ENCODE measurements at places on chromosomes 7 and 10. TPM values are rescaled to one million over a fixed set of nuclear protein-coding genes. Genes with fewer than 3 reads are reported as not detected.
A peak's percentile ranks its signal among the peaks of the same experiment; 100 is the strongest.

WNT2 gene
- 1.4 TPM for total RNA-seq

CYP26C1 gene
- total RNA-seq = under 0.01 TPM

PTN gene
- 61.7 TPM for total RNA-seq

FGF8 gene
- not detected for total RNA-seq

GRCh38 chr7:78939669-78940068, 513.8 kb downstream of the MAGI2 start:
- H3K27ac ChIP-seq = no peak overlapping the region
- no peaks in the 10 kb centered on the region for H3K36me3 ChIP-seq
- no peaks in the 10 kb centered on the region for H3K27me3 ChIP-seq
- no peaks in the 10 kb centered on the region for H3K4me1 ChIP-seq
- peak; percentile 78 for DNase-seq

DNA sequence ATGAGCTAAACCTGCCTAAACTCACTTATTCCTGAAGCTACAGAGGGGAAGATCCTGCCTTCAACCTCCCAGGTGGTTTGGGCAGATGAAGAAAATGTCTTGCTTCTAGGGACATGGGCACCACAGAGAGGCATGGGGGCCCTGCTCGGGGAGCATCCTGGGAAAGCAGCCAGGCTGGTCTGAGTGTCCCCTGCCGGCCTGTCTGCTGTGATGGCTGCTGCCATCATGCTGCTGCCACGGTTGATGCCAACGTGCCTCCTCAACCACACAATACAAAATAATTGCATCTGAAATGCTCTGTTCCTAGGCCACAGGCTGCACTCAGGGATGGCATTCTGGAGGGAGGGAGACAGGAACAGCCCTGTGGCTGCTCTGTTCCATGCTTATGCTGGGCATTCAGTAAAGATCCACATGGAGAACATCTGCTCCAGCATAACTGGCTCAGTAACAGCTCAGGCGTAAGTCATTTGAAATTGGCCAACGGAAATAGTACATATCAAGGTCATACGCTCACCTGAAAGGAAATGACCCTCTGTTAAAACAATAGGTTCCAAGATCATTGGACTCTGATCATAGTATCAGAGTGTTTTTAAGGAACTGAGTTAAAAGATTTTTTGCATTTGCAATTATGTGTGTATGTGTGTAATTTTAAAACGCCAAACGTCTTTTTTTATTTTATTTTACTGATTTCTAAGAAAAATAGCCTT, 299.0 kb downstream of the TNS3 start:
- DNase-seq = no peak
- no peaks in the 10 kb centered on the region for H3K27me3 ChIP-seq
- no peak overlapping the region for H3K27ac ChIP-seq
- H3K4me1 ChIP-seq = no peaks in the 10 kb centered on the region
- peaks cover 76% of the 10 kb centered on the region for H3K36me3 ChIP-seq

DNA sequence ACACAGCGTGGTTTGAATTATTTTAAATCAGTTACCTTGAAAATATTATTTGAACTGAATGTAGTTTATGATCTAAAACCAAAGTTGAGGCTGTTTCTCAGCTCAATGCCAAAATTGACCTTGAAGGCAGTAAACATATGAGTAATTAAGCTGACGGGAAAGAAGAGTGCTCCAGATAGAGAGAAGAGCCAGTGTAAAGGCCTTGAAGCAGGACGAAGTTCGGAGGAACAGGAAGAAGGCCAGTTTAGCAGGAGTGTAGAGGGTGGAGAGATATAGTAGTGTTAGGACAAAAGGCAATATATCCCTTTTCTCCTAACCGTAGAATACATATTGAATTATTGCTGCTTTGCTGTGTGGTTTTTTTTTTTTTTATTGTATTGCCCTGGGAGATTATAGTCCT, 63.2 kb downstream of the CYP51A1 start:
- H3K4me1 ChIP-seq = no peaks in the 10 kb centered on the region
- no peak for DNase-seq
- no peaks in the 10 kb centered on the region for H3K27me3 ChIP-seq
- no peak overlapping the region for H3K27ac ChIP-seq
- H3K4me3 ChIP-seq = no peak overlapping the region
- H3K36me3 ChIP-seq = peaks cover 13% of the 10 kb centered on the region

GRCh38 chr7:114941692-114942091, 19.8 kb downstream of the MDFIC start:
- peaks cover 3% of the 10 kb centered on the region for H3K36me3 ChIP-seq
- no peak overlapping the region for H3K4me3 ChIP-seq
- DNase-seq = no peak
- no peaks in the 10 kb centered on the region for H3K27me3 ChIP-seq
- no peaks in the 10 kb centered on the region for H3K4me1 ChIP-seq

GRCh38 chr7:131072505-131073091, 255.1 kb upstream of the MKLN1 start:
- DNase-seq = peak; percentile 34
- no peak overlapping the region for H3K4me3 ChIP-seq
- H3K36me3 ChIP-seq = peaks cover 8% of the 10 kb centered on the region
- peaks cover 15% of the 10 kb centered on the region for H3K4me1 ChIP-seq
- H3K27me3 ChIP-seq = no peaks in the 10 kb centered on the region
